Karpas-422 (cell line): ENCODE measurements at places on chromosomes 3 and 15.

DNA sequence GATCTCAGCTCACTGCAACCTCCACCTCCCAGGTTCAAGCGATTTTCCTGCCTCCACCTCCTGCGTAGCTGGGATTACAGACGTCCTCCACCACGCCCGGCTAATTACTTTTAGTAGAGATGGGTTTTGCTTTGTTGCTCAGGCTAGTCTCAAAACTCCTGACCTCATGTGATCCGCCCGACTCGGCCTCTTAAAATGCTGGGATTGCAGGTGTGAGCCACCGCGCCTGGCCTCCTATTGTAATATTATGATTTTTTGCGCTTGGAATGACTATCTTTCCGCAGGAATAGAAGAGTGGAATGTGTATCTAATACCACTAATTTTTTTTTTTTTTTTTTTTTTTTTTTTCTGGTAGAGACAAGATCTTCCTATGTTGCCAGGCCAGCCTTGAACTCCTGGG is 1.8 kb downstream of the ARL8B start:
- DNase-seq: no peak

- no peak for DNase-seq
Measured at GRCh38 chr15:26852980-26853379, 13.9 kb upstream of the GABRA5 start.

GRCh38 chr15:48413304-48413703 is 82.1 kb downstream of the DUT start:
- DNase-seq: no peak

- DNase-seq: no peak
Measured at GRCh38 chr3:23659840-23660430, 145.8 kb upstream of the UBE2E1 start.

GRCh38 chr3:83873550-83873949 is 1085.2 kb upstream of the CADM2 start:
- DNase-seq: no peak

- no peak for DNase-seq
Measured at GRCh38 chr3:4972652-4973643, 6.3 kb upstream of the BHLHE40 start.
